ENCODE measurements at places on chromosomes 11 and 22.

- DNase-seq: peak; percentile 3
Measured at GRCh38 chr11:100066399-100066798, 620.7 kb upstream of the ARHGAP42 start.

- no peak for DNase-seq
Measured at GRCh38 chr11:35304900-35305460, 114.4 kb downstream of the SLC1A2 start.

GRCh38 chr11:130047141-130047540, 22.6 kb upstream of the APLP2 start:
- DNase-seq: no peak

DNA sequence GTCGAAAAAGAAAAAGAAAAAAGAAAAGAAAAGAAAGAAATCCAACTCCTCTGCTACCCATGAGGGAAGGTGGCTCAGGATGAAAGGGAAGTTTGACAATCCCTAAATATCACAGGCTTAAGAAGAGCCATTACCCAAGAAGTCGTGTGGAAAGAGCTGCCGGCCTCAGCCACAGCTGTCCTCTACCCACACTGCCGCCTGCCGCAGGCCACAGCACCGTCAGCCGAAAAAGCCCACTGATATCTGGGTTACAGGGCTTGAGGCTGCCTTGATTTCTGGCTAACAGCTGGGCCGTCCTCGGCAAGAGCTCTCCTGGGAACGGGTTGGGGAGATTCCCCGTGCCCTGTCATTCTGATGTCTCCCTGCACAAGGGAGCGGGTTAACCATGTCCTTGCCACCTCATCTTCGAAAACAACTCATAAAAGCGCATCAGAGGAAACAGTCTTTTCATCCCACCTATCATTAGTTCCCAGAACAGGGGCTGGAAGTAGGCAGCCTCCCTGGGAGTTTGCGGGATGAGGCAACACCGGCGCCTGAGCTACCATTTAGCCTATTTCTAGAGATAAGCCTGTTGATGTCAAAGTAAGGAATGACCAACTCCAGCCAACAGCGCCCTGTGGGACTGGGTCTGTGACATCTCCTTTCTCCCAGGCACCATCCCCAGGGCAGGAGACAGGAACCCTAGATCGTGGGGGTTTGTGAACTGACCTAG, 21.8 kb upstream of the SNX32 start:
- no peak for DNase-seq

- no peak for DNase-seq
Measured at GRCh38 chr11:44578279-44578678, 12.8 kb downstream of the CD82 start.

DNA sequence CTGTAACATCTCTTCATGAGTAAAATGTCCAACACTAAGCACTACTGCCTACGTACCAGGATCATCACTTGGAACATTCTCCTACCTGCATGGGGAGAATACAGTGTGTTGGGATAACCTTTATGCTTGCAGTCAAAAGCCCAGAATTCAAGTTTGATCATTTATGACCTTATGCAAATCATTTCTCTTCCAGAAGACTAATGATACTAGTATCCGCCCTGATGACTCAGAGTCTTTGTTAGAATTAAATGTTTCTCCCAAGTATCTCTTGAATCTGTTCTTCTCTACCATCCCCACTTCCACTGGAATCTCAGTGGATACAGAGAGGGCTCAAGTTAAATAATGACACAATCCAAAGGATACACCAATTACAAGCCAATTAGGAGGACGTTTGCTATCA, 12.4 kb downstream of the MAJIN start:
- DNase-seq: no peak

DNA sequence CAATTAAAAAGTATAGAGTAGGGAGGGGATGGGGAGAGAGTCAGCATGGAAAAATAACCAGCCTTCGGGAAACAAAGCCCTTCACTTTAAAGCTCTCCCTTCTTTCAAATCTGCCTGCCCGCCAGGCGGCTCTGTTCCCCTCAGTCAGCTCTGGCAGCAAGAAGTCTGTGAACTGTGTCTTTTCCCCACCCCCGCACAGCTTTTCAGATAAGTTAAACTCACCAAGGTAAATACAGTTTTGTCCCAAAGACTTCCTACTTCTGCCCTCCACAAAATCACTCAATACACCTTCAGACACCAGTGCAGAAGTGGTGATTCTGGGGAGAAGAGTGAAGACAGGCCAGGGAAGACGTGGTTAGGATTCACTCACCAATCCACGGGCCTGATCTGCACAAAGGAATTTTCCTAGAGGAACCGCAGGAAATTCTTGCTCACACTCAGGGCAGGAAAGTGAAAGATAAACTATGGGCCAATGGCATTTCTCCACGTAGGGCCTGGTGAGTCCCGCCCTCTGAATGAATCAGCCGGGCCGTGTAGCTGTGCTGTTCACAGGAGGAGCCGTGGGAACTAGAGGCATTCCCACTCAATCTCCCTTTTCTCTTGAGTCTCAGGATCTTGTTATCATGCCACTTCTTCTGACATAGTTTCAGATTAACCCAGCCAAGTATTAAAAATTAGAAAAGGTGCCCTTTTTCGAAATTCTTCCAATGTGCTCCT, at the start of gene TRIM5:
TRIM5 (minus strand) TSS at position 429 of the 717 bp plus-strand sequence. CDS start 4,897 bp downstream, outside the sequence.
- peak; percentile 96 for DNase-seq

- DNase-seq: no peak
Measured at GRCh38 chr22:35039625-35040024, 26.3 kb upstream of the ISX start.

GRCh38 chr11:67332081-67332691, 21.2 kb downstream of the POLD4 start:
- DNase-seq: no peak

GRCh38 chr11:129728581-129728980, 87.1 kb upstream of the TMEM45B start:
- no peak for DNase-seq

DNA sequence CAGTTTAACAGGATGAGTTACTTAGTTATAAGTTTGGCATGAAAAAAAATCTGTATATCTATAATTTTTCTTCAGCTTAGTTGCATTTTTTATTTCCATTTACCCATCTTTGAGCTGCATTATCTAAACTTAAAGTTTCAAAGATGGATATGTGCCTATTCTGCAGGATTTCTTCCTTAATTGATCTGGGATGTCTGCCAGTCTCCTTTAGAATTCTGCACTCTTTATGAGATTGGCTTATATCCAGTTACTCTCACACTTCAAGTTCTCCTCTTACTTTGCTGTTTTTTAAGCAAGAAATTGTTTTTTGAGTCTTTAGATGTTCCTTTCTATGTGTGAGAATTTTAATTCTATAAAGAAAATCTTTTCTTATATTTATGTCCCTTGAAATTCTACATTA, 5.1 kb upstream of the PDGFD start:
- no peak for DNase-seq

GRCh38 chr11:102794382-102794781, 3.6 kb downstream of the MMP1 start:
- DNase-seq: no peak

GRCh38 chr22:22773979-22774604, 113.5 kb upstream of the IGLL5 start:
- no peak for DNase-seq

GRCh38 chr22:38411016-38411415, 44.0 kb downstream of the KCNJ4 start:
- DNase-seq: no peak
